ENCODE measurements at places on chromosomes 4 and X.

- no peak for DNase-seq
Measured at GRCh38 chrX:43002526-43003203, 224.7 kb upstream of the PPP1R2C start.

- no peak for DNase-seq
Measured at GRCh38 chr4:62288808-62289541, 1088.8 kb downstream of the ADGRL3 start.

DNA sequence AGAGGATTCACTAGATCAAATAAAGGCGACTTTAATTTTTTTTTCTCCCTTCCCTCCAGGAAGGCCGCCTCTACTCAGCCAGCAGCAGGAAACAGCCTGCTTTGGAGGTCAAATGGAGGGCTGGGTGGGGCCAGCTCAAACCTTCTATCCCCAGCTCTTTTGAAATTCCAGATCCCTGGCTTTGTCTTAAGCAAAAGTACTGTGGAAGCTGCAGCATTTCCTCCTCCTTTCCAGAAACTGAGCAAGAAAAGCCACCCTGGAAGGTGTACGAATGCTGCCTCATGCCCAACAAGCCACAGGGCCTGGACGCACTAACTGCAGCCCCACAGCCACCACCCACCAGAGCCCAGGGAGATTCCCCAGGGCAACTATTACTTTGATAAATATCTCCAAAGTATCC lies 55.1 kb upstream of the ZCCHC13 start:
- DNase-seq = no peak

GRCh38 chr4:184324939-184325477 lies 107.3 kb upstream of the ENPP6 start:
- DNase-seq = no peak

DNA sequence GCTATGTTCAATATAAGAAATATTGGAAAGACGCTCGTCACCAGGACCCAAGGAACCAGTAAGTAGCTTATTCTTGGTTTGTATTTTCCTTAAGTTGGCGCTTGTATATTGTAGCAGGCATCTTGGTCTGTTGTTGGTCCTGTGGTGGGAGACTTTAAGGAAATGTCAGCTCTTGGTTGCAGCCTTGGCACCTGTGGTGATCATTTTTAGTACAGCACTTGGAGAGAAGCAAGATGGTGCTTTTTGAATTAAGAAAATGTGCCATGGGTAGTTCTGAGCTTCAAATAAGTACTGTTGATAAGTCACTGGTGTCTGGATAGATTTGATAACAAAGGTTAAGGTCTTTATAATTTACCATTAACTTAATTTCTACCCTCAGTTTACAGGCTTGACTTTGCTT lies 1.1 kb downstream of the RPS3A start:
- DNase-seq = no peak

DNA sequence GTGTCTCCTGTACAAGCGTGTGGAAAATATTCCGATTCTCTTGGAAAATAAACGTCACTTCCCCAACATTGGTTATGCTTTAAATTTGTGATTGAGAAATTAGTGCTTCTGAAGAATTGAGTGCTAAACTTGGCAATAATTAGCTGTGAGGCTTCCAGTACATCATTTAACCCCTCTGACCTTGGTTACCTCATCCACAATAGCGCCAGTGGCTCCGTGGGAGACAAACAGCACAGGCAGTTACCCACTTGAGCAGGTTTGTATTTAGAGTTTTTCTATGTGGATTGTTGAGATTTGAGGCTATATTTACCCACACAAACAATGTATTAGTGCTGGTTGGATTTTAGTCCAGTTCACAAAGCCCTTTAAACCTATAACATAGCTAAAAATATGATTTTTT lies 476.5 kb downstream of the NKX6-1 start:
- DNase-seq = no peak

GRCh38 chr4:80790152-80790551 lies 240.4 kb upstream of the BMP3 start:
- no peak for DNase-seq

GRCh38 chrX:120356084-120356483 lies 5.8 kb upstream of the ATP1B4 start:
- DNase-seq = no peak

DNA sequence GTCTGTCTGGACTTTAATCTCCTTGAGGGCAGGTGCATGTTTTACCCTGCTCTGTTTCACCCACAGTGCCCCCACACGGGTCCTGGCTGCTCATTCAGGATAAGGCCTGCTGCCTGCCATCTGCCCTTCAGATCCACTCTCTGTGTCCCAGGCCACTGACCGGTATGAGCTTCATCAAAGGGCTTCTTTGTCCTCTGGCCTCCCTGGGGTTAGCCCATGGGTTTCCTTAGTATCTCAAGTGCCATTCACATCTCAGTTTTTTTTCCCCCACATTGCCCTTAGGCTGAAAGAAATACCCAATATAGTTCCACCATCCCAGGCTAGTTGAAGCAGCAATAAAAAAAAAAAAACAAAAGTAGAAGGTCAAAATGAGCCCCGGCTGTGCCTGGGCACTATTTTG lies 9.3 kb downstream of the CD99L2 start:
- DNase-seq = no peak

DNA sequence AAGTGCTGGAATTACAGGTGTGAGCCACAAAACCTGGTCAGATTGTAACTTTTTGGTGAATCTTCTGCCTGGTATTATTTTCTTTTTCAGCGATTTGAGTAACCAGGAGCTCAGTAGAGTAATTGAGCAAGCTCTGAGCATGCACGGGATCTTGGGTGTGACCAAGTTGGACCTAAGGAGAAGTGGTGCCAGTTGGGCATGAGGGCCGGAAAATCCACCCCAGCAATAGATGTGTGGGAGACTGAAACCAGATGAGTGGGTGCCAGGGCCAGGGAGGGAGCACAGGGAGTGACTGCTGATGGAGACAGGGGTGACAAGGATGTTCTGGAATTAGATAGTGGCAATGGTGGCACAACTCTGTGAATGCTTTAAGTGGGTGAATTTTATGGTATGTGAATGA lies 3.7 kb upstream of the CCNQ start:
- no peak for DNase-seq

DNA sequence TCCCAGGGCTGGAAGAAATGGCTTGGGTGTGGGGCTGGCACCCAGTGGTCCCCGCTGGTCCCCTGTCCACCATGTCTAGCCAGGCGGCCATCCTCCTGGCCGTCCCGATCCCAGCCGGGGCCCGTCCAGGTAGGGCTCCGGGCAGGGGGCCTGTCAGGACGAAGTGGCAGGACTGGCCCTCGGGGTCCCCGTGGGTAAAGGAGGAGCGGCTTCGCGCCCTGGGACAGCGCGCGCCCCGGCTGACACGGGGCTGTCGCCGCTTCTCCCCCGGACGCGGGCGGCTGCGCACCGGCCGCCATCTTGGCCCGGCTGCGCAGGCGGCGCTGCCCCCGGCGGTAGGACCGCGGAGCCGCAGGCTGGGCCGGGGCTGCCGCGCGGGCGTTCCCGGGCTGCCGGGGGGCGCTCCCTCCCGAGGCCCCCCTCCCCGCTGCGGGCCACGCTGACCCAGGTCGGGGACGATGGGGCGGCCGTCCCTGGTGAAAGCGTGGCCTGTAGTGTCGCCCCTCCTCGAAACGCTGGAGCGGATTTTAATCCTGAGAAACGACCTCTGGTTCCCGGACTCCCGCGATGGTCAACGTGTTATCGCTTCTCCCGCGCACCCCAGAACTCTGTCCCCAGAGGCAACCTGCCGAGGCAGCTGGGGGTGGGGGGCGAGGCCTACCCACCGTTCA lies 60.4 kb upstream of the BCOR start:
- no peak for DNase-seq

DNA sequence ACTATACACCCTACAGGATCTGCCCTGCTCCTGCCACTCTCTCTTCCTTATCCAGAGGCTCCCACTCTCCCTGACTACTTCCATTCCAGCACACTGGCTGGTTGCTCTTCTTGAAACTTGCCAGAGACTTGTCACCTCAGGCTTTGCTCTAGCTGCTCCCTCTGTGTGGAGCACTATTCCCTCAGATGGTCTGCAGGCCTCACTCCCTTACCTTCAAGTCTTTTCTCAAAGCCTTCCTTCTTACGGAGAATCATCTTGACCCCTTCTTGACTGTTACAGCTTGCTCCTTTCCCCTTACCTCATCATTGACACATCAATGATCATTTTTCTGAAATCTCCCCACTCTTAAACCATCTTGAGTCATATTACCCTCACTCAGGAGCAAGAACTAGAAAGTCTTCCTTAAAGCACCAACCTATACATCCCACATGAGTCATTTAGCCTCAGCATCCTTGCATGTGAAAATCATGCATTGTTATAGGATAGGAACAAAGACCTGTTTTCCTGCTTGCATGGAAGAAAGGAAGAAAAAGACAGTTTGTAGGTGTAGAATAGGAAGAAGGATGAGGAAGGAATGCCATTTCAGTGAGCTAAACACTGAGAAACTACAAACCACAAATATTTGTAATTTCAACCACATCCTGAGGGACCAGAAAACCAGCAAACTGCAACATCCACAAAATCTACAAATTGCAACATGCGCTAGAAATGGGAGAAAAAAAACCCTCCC lies 55.7 kb downstream of the ANTXR2 start:
- DNase-seq = no peak

GRCh38 chr4:170127758-170128157 lies 38.0 kb upstream of the AADAT start:
- no peak for DNase-seq

DNA sequence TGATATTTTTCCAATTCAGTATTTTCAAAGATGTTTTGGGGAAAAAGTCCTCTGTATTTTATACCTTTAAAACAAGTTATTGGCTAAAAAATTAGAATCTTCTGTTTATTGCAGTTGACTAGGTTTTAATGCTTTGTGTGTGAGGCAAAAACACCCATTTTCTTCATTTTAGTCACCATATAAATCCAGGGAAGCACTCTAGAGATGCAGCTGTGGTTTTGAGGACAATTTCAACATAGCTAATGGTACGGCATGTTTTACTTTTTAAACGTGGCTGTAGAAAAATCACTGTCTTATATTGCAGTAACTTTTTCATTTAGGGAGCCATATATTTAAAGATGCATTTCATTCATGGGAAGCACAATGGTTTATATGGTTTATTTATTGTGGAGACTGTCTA lies 129.1 kb upstream of the PITX2 start:
- no peak for DNase-seq

GRCh38 chr4:184262901-184263300 lies 45.2 kb upstream of the ENPP6 start:
- no peak for DNase-seq

DNA sequence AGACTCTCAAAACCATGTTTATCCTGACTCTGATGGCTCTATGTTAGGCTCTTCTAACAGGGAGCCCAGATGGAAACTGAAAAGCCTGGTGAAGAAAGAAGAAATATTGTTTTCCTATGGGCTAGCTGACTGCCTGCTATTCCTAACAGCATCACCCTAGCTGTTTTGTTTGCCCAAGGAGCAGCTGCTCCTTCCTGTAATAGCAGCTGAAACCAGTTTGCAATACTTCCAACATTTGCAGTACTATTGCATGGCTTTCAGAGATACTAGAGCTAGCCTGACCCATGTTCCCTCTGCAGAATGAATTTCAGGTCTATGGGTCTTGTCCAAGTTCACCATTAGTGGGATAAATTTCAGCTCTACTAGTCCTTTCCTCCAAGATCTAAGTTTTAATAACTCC lies 495.2 kb downstream of the INPP4B start:
- no peak for DNase-seq

DNA sequence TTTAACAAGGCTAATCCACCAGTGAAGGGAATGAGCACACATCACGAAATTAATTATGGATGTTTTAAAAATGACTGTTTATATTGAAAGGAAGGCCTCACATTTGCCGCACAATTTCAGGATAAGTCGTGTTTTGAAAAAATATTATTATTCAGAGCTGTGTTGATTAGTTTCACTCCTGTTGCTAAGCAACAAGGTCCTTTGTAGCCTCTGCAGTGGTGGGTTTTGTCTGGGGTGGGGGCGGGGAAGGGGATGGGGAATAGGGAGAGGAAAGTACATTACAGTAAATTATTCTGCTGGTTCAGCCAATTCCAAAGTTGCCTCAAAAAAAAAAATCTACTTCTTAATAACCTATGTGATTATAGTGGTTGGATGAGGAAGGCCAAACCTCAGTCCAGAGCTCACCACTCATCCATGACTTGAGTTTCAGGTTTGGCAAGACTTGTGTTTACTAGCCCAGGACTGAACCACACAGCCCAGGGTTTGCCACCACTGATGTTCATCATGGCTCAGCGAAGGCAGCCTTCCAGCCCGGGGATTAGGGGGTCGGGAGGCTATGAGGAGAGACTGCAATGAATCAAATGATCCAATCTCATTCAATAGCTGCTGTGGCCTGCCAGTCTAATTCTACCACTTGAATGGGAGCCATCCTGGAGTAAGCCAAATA lies 162.5 kb upstream of the ATP6AP2 start:
- peak; percentile 56 for DNase-seq

All from DMS79 (cell line).